H4 (cell line): ENCODE measurements at places on chromosomes 5 and 9. TPM values are rescaled to one million over a fixed set of nuclear protein-coding genes. Genes with fewer than 3 reads are reported as not detected.

DNA sequence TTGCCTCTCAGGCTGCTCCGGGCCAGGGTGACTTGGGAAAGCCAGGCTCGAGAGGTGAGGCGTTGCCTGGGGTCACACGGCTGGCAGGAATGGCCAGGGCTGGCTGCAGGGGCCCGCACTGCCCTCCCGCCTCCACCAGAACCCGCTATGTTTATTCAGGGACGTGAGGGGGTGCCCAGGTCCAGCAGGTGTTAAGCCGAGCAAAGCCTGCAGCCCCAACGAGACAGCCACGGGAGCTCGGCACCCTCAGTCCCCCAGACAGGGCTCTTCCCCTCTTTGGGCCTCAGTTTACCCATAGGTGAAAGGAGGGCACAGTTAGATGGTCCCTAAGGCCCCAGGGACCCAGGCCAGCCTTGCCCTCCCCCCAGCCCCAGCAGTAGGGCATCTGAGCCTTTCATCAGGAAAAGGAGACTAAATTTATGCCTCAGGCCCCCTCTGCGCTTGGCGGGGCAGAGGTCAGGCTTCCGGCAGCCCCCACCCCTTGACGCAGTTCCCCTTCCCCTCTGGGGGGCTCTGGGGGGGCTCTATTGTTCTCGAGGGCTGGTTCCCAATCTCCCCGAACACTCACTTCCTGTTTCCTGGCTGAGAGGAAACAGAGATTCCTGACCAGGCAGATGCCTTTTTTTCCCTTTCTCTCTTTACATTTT lies 7.1 kb upstream of the EGFL7 start:
- no peak for DNase-seq

DNA sequence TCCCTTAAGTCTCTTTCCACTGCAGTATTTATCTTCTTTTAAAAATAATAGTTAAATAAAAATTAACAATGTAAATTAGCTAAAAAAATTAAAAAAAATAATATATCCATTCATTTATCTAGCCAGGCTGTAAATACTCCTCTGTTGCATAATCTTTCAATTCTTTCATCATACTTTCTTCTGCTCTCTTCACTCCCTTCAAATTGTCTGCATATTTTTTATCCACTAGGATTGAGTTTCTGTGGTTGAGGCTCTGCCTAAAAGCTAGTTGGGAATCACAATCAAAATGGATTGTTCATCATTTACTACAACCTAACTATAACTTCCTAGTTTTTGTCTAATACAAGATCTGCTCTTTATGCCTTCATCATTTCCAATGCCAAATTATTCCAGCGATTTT lies 182.2 kb downstream of the PDE4D start:
- DNase-seq: no peak

GRCh38 chr9:89372979-89373378 lies 54.7 kb downstream of the SECISBP2 start:
- no peak for DNase-seq

DNA sequence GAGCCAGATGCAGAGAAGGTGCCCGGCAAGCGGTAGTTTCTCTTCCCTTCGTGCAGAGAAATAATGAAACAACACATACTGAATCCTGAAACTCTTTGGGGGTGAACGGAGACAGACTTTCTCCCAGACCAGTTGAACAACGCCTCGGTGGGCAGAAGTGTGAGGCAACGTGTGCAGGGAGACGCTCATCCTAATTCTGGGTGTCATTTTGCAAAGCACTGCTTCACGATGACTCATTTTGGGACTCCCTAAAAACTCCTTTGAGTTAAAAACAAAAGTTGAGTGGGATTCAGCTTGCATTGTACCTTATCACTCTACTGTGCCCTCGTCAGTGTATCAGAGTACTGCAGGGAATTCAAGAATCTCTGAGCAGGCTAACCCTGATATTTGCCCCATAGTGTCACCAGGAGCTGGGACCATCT lies 3.5 kb upstream of the NEK6 start:
- DNase-seq: no peak

- peak; percentile 36 for DNase-seq
Observed at GRCh38 chr5:60960591-60960990, 15.6 kb downstream of the NDUFAF2 start.

DNA sequence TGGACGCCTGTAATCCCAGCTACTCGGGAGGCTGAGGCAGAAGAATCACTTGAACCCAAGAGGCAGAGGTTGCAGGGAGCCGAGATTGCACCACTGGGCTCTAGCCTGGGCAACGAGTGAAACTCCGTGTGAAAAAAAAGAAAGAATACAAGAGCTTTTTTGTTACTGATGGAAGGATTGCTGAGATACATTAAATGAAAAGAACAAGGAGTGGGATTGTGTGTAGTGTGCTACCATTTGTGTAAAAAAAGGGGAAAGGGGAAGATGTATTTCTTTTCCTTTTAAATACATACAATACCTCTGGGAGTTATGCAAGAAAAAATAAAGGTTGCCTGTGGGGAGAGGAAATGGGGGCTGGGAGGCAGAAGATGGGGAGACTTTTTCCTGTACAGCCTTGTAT lies 14.7 kb upstream of the GARNL3 start:
- DNase-seq: no peak

- DNase-seq: peak; percentile 6
Observed at GRCh38 chr5:67537439-67538148, 341.0 kb upstream of the CD180 start.

DNA sequence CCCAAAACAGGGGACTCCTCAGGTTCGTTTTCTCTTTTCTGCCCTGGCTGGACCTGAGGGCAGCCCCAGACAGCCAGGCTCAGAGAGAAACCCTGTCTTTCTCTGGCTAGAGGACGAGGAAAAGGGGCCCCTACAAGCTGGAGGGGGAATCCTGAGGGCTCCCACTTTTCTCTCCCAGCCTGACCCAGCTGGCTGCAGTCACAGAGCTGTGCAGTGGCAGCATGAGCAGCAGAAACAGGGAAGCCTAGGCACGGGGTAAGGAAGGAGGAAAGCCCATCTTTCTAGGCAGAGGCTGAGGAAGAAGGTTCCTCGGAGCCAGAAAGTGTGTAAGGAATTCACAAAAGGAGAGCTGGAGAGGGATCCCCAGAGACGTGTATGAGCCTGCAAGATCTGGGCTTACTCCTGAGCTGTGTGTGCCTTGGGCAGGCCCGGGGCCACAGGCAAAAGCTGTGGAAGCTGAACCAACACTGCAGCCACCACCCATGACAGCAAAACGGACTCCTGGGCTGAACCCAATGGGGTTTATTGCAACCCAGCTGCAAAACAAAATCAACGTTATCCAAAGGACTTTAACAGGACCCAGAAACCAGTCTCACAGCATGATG lies 16.2 kb downstream of the CAMSAP1 start:
- DNase-seq: no peak

GRCh38 chr5:107500840-107501239 lies 169.9 kb downstream of the EFNA5 start:
- no peak for DNase-seq

GRCh38 chr9:113461285-113461684 lies 2.2 kb upstream of the RGS3 start:
- DNase-seq: no peak

GRCh38 chr9:13804532-13804931 lies 509.4 kb downstream of the NFIB start:
- DNase-seq: peak; percentile 74

- DNase-seq: no peak
Observed at GRCh38 chr9:6959270-6960000, 201.7 kb downstream of the KDM4C start.

- DNase-seq: no peak
Observed at GRCh38 chr5:57396701-57397100, 85.9 kb downstream of the ACTBL2 start.

TERT gene
- 0.04 and 0.23 TPM in 2 replicates for total RNA-seq

NAIP gene
- total RNA-seq: 0.49 and 0.60 TPM in 2 replicates

SPATA31E1 gene
- not detected in 2 replicates for total RNA-seq

PDE6A gene
- 0.02 TPM in 1 of 2 replicates, not detected in the other for total RNA-seq

CRB2 gene
- not detected in 2 replicates for total RNA-seq

ORM2 gene
- total RNA-seq: 0.19 TPM in 1 of 2 replicates, not detected in the other

GABRA1 gene
- total RNA-seq: 0.62 and 2.4 TPM in 2 replicates

SLC6A3 gene
- not detected in 2 replicates for total RNA-seq

CIZ1 gene
- total RNA-seq: 15.5 and 32.0 TPM in 2 replicates

SIMC1 gene
- 16.6 and 17.7 TPM in 2 replicates for total RNA-seq

GABRA6 gene
- total RNA-seq: 0.14 TPM in 1 of 2 replicates, not detected in the other
